ENCODE measurements at places on chromosomes 13 and 19.
A peak's percentile ranks its signal among the peaks of the same experiment; 100 is the strongest.

DNA sequence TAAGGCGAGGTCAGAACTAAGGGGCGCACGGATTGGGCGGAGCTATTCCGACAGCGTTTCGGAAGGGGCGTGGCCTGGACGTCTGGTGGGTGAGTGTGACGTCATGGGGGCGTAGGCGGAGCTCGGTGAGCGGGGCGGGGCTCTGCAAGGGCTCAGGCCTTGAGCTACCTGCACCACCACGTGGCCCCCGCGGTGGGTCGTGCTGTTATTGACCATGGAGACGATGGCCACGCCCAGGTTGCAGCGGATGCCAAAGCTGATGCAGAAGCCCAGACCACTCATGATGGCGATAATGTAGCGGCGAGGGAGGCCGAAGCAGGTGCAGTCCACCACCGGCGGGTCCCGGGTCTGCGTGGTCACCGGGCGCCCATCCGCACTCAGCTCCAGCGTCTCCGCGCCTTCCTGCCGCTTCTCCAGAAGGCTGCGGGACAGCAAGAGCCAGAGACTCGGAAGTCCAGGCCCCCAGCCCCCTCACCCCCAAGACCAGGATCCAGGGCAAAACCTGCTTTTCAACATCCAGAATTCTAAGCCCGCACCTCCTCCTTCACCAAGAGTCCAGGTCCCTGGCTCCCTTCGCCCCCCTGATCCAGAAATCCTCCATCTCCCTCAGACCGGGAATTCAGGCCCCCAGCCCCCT lies 4.8 kb downstream of the SLC17A7 start:
- DNase-seq, result no peak

DNA sequence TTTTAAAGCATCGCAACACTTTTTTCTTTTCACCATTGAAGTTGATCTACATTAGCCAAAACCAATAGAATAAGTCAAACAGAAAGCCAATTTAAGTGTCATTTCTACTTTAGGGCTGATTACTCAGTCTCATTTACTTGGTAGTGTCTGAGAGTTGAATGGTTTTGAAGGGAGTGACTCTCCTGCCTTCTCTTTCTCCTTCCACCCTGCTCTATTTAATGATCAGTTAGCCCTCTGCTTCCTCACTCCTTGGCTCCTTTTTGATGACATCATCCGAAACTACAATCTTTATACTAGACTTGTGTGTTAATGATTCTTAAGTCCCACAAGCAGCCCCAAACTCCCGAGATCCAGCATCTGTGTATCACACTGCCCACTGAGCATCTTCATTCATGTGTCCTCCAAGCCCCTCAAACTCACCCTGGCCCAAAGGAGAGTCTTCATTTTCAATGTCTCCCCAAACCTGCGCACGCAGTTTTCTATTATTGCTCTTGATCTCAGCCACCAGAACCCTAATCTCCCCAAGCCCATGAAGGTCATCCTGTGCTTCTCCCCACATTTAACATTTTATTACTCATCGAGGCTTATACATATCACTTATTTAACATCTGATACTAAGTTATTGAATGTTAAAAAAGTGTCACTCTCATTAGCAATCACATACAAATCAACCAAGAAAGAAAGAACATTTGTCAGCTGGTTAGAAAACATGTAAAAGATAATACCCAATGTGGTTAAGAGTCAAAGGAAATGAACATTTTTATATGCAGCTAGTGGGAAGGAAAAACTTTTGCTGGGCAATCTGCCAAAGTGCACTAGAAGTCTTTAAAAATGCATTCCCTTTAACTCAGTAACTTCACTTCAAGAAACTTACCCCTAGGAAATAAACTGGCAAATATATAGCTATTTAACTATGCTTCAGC lies 32.2 kb upstream of the ARGLU1 start:
- no peak for DNase-seq

DNA sequence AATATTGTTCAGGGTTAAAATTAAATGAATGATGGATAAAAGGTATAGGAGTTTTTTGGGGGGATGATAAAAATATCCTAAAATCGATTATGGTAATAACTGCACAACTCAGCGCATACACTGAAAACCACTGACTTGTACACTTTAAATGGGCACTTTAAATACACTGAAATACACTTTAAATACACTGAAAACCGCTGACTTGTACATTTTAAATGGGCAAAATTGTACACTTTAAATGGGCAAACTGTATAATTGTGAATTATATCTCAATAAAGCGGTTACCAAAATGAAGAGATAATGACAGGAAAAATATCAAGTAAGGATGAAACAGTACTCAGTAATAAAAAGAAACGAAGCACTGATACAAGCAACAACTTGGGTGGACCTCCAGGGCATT lies 1.5 kb downstream of the LIG1 start:
- no peak for DNase-seq

DNA sequence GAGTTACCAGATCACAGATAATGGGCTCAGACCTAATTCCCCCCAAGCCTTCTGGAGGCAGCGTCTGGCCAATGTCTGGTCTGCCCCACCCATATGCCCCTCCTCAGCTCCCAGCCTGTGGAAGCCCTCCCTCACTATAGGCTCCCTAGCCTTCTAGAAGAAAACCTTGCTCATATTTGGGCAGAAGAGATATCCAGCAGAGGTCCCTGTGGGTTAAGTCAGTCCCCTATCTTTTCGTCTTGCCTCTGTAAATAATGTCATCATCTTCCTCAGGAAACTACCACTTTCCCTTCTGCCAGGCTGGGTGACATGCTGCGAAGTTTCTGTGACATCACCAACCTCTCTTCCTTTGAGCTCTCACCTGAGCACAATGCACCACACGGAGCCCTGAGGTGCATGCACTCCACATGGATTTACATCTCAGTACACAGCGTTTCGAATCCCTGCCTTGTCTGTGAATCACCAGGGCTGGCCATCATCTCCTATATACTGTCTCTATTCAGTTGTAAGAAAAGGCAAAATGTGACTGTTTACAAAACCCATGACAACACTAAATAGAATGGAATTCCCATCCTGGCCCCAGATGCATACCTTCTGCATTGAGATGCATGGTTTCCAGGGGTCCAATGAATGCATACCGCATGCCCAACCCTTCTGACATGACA lies 112.8 kb downstream of the CRYL1 start:
- no peak for DNase-seq

- DNase-seq, result no peak
Measured at GRCh38 chr19:20102097-20102496, 24.3 kb downstream of the ZNF90 start.

DNA sequence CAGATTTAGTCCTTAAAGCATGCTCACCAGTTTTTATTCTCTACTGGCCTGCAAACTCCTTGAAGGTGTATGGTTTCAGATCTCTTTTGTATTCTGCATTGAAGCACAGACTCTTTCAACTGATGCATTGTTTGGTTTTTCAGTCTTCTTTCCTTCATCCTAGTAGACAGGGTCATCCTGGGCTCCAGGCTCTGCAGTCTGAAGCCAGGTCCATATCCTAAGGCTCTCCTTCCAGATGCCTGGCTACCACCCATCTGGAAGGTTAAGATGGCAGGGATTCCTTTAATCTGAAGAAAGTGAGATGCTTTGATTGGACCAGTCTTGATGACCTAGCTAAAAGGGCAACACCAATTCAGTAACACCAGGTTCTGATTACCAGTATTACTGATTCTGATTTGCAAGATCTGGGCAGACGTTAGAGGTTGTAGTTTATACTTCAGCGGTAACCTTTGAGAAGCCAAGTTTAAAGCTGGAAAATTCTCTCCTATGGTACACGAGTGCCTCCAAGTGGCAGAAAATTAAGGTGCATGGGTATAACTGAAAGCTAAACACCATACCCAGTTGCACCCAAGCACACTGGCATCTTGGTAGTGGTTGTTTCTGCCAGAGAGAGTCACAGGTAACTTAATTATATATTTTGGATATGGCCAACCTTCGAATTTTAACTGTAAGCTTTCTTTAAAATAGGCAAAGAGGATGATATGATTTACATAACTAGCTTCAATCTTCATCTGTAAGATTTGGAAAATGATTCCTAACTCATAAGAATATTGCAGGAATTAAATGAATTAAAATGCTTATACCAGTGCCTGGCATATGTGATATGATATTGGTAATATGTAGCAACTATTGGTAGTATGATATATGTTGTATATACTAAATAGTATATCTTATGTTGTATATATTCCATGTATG lies 1651.9 kb upstream of the MIR17HG start:
- peak; percentile 18 for DNase-seq

DNA sequence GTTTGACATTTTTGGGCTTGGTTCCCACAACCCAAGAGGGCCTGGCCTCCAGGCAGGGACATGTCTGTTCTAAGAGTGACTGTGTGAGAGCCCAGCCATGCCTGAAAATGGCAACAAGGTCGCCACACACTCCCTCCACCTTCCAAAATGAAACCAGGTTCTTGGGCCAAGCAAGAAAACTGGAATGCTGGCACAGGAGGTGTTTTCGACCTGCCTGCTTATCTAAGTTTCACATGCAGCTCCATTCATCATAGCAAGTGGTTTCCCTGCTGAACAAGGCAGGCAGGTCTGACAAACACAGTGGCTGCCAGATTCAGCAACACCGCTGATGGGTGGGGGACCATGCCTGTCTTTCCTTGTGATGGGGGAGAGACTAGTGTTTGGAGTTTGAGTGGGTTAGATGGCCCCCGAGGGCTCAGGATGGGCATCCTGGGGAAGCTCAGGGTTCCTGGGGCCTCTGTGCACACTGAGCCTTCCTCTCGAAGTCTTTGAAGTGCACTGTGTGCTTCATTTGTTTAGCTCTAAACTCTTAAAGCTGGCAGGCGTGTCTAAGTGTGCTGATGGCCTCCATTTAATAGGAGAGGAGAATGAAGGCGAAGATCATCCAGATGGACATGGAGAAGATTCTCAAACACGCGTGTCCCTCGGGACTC lies 17.9 kb upstream of the GAS6 start:
- no peak for DNase-seq

DNA sequence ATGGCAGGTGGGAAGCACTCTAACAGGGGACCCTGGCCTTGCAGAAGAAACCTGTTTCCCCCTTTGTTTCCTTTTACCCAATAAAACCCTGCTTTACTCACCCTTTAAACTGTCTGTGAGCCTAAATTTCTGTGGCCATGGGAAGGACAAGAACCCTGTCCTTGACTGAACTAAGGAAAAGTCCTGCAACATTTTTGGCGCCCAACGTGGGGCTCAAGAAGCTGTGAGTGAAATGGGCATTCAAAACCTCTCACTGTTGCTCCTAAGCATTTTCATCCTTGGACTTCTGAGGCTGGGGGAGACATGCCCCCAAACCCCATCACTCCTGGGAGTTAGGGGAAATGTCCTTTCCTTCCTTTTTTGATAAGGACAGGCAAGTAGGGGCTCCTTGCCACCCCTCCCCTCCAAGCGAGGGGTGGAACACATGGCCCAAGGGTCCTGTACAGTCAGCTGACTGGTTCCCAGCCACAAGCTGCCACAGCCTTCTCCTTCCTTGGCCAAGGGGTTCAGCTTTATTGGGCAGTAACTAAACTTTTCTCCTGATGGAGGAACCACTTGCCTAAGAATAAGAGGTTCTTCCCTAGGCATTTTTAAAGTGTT lies 381.6 kb downstream of the KLF5 start:
- no peak for DNase-seq

GRCh38 chr19:45953676-45954075 lies 20.0 kb downstream of the NOVA2 start:
- DNase-seq, result no peak

DNA sequence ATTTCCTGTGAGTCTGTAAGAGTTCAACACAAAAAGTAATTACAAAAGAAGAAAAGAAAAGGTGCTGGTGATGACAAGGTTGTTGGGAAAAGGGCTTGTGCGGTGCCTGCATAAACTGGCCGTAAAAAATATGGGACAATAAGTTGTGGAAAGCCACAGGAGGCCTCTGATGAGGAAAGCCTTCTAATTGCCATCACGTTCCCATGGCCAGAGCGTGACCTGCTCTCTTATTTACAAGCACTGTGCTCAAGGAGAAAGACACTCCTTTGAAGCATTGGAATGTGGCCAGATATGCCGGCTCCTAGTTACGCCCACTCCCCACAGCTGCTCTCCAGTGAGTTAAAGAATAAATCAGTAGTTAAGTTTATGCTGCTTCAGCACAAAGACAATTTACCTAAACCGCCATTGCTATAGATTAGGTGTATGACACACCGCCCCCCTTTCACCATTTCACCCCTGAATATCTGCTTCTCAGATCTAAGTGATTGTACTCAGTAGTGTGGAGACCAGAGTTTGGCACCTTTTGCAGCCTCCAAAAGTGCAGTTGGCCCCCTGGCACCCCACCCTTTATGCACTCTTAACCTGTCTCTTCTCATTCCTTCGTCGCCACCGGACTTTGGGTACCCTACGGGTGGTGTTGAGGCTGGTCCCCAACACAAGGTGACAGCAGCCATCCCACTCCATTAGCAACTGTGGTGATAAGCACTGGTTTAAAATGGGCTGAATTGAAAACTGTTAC lies 8.1 kb upstream of the PGLYRP1 start:
- DNase-seq, result no peak

- no peak for DNase-seq
Measured at GRCh38 chr19:40739871-40740703, 10.2 kb downstream of the ACTMAP start.

DNA sequence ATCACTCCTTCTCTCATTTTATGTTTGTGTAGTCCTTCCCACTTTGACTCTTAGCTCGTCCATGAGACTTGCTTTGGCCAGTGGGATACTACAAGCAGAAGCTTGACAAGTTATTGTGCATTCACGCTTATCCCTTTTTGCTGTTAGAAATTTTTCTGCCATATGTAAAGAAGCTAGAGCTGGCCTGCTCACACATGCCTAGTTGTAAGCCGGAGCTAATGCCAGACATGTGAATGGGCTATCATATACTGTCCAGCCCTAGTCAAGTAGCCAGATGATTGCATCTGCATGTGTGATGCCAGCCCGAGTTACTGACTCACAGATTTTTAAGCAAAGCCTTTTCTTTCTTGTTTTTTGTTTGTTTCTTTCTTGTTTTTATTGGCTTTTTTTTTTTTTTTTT lies 460.7 kb downstream of the TDRD3 start:
- DNase-seq, result no peak

DNA sequence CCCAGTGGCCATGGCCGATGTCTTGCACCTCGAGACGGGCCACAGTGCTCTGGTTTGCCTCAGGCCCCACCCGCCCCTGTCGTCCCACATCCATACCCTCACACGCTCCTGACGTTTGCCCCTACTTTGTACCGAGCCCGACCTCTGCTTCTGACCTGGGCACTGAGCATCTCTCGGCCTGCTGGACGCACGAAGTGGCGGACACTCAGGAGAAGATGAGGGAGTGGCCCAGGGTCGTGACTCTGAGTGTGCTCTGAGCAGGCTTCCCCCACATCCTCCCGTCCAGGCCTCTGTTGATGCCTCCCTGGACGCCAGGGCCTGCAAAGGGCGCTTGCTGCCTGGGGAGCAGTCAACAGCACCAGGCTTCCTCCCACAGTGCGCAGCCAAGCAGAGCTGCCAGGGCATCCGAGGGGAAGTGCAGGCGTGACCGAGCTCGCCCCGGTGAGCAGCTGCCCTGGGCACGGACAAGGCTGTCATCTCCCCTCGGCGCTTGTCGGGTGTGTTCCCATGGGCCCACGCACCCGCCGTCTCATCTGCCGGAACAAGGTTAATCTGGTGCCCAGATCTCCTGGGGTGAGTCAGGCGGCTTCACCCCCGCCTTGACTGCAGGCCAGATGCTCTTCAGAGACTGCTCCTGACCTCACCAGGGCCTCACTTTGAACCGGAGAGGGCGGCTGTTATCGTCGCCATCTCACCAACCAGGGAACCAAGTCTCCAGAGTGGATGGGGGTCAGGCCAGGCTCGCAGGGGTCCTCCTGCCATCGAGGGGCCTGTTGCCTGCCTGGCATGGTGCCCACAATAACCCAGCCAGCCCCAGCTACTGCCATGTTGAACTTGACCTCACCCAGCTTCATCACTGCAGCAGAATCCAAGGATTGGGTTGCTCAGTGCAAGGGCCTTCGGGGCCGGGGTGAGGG lies 27.2 kb downstream of the COMP start:
- DNase-seq, result no peak

- no peak for DNase-seq
Measured at GRCh38 chr13:101618440-101619187, 166.1 kb downstream of the ITGBL1 start.
